ENCODE measurements at places on chromosomes 7 and 10.

DNA sequence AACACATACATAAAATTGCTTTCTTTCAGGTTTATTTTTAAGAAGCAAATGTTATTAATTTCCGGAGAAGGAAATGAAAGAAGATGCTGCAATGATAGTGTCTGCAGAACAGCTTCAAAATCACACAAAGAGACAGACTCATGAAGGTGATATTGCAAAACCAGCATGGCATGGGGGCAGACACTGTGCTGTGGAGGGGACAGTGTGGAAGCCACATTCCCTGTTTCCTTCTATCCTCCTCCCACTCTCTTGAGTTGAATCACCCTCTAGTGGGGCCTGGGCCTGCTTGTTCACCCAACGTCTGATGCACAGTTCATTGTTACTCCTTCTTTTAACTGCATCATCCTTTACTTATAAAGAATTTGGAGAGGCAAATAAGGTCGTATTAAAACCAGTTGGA lies 104.0 kb upstream of the INSIG1 start:
- no peak for DNase-seq

- no peak for DNase-seq
These were observed 80.5 kb upstream of the TAS2R16 start for GRCh38 chr7:123075838-123076467.

DNA sequence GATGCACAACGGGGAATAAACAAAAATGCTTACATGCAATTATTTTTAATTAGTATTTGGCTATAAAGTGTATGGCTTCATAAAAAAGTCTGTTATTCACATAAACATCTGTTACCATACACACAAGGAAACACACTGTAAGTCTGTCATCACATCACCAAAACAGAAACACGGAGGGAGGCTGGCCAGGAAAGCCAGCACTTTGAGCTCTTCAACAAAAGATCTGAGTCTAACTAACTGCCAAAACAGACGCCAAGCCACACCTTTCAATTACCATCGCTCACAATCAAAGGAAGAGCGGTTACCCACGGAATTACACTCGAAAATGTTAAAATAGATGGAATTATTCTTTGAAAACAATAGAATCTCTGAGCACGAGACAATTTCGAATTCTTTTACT lies 49.2 kb upstream of the MGMT start:
- DNase-seq, result no peak

DNA sequence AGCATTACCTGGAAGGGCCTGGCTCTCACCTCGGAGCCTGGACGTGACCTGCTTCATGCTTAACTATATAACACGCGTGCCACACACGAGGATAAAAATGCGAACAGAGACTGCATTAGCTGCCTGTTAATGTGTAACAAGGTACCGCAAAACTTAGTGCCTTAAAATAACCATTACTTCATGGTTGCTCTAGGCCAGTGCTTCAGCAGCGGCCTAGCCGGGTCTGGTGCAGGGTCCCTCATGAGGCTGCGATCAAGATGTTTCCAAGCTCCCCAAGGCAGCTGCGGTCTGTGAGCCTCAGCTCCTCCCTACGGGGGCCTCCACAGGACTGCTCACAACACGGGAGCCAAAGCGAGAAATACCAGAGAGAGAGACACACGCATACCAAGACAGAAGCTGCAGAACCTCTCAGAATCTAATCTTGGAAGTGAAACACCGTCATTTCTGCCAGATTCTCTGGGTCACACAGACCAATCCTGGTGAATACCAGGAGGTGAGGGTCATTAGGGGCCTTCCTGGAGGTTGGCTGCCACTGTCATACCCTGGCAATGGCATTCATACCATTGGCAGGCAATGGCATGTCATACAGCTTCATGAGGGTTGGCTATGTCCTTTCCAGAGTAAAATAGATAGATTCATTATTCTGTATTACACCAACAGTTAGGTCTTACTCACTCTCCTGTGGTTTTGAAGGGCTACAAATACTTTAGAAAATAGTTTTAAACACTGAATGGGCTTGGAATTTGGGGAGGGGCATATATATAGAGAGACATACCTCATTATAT lies 94.5 kb downstream of the HIPK2 start:
- peak; percentile 13 for DNase-seq

DNA sequence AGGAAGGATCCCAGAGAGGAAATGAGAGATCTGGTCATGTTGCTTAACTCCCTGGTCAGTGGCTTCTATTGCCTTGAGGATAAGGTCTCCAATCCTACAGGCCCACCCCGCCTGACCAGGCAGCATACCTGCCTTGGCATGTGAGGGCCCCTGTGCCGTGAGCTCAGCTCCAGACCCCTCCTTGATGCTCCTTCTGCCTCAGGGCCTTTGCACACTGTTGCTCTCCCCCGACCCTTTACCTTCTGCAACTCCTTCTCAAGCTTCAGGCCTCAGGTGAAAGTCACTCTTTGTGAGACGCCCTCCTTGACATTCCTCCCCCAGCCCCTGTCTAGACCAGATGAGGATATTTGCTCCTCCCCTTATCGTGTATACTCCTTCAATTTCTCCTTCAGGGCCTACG lies 62.8 kb downstream of the FAM241B start:
- DNase-seq, result no peak

GRCh38 chr7:75725306-75725705 lies 13.4 kb downstream of the HIP1 start:
- no peak for DNase-seq

DNA sequence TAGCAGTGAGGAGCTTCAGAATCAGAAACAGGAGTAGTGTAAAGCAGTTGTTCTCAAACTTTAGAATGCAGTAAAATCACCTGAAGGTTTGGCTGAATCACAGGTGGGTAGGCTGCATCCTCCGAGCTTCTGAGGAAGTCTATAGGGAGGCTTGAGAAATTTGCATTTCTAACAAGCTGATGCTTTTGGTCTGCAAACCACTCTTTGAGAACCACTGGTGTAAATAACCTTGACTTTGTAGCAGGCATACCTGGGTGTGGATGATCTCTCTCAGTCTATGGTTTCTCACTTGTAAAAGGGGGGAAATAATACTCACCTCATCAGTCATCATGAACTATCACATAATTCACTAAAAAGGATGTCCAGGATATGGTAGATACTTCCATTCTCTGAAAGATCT lies 118.1 kb downstream of the SRI start:
- no peak for DNase-seq
